ENCODE measurements at places on chromosomes 7 and 10. TPM values are rescaled to one million over a fixed set of nuclear protein-coding genes. Genes with fewer than 3 reads are reported as not detected.

Gene MACROH2A2
- total RNA-seq, result 4.6 TPM

Gene PLCE1
- 28.8 TPM for total RNA-seq

DNA sequence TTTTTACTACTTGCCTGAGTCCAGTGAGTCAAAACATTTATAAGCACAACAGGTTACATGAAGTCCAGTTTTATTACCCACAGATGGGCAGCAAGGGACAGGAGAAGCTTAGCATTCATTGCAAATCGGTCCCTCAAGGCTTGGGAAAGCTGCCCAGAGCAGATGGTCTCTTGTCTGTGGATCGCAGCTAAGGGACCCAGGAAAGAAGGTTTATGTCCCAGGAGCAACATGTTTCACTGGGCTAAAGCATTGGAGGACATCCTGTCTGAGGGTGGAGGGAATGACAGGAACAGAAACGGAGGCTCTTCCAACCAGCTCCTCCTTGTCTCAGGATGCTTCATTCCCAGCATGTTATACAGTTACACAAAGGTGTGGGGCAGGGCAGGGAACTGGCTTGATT, 39.3 kb downstream of the TRIM24 start:
- no peak for DNase-seq
- H3K4me1 ChIP-seq, result no peaks in the 10 kb centered on the region
- H3K4me3 ChIP-seq, result no peak overlapping the region

- H3K4me1 ChIP-seq, result no peaks in the 10 kb centered on the region
- no peak overlapping the region for H3K27ac ChIP-seq
- DNase-seq, result no peak
- no peak overlapping the region for H3K4me3 ChIP-seq
These were observed 745 bp downstream of the TCERG1L start for GRCh38 chr10:131310551-131311401.

DNA sequence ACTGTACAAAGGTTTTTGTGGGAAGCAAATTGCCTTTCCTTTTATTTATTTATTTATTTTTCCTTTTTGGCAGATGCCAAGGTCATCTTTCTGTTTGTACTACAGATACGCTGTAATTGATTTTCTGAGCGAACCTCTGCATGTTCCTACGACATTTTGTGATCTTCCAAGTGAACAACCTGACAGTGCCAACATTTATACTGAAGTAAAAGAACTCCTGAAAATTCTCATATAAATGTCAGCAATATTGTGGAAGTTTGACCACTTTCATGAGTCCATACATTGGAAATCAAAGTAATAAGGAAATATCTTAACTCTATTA, 86.8 kb upstream of the EEPD1 start:
- no peak for DNase-seq
- H3K4me1 ChIP-seq, result no peaks in the 10 kb centered on the region
- no peaks in the 10 kb centered on the region for H3K27me3 ChIP-seq
- no peaks in the 10 kb centered on the region for H3K36me3 ChIP-seq
- H3K27ac ChIP-seq, result no peak overlapping the region
- H3K4me3 ChIP-seq, result no peak overlapping the region

DNA sequence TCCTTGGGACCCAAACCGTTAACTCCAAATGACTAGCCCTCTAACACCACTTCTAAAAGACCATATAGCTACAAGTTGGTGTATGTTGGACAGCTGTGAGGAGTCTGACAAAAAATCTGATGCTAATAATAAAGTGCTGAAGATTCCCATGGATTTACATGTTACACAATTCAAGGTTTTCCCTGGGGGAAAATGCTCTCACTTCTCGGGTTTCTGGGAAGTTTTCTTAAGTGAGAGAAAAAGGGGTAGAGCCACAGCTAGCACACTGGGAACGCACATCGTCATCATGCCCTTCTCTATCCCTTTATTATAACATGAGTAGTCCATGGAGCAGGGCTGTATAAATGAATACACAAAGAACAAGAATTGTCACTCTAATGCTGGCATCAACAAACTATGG, 162.1 kb downstream of the CHCHD3 start:
- no peak for DNase-seq
- H3K36me3 ChIP-seq, result no peaks in the 10 kb centered on the region
- H3K4me1 ChIP-seq, result no peaks in the 10 kb centered on the region
- H3K27me3 ChIP-seq, result no peaks in the 10 kb centered on the region
- no peak overlapping the region for H3K4me3 ChIP-seq

GRCh38 chr7:139767561-139767982, 10.2 kb downstream of the HIPK2 start:
- H3K36me3 ChIP-seq, result no peaks in the 10 kb centered on the region
- H3K4me3 ChIP-seq, result no peak overlapping the region

DNA sequence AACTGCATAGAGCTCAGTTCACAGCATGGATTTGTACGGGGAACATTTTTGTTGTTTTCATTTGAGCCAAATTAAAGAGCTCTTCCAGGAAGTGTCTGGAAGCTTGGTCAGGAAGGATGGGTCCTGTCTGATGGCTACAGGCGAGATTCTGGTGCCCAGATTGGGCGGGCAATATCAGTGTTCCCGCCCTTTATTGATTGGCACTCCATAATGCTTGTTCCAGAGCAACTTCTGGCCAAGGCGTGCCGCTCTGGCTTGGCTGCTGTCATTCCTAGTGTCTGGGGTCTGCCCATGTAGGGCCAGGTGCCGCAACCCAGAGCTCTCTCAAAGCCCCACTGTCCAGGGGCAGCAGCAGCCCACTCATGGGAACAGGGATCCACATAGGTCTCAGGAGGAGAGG, 45.9 kb downstream of the RAMP3 start:
- DNase-seq, result no peak
- H3K27me3 ChIP-seq, result no peaks in the 10 kb centered on the region
- peak overlapping the region; percentile 61 for H3K27ac ChIP-seq
- no peaks in the 10 kb centered on the region for H3K36me3 ChIP-seq
- no peaks in the 10 kb centered on the region for H3K4me1 ChIP-seq

DNA sequence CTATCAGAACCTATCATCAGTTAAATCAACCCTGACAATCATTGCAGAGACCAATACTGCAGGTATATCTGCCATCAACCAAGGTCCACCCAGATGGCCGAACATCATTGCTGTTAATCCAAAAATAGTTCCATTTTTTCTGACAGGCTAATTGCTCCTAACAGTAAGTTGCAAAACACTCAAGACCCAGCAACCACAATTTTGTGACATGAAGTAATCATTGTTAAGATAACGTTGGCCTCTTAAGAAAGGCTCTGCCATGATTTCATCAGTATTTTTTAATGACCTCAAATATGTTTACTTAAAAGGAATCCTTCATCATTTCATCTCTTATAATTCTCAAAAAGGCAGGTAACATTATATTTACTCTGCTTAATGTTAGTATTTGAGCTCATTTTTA, 553.4 kb upstream of the POM121L12 start:
- H3K27me3 ChIP-seq, result no peaks in the 10 kb centered on the region
- no peak overlapping the region for H3K4me3 ChIP-seq
- no peaks in the 10 kb centered on the region for H3K4me1 ChIP-seq
- H3K36me3 ChIP-seq, result no peaks in the 10 kb centered on the region

DNA sequence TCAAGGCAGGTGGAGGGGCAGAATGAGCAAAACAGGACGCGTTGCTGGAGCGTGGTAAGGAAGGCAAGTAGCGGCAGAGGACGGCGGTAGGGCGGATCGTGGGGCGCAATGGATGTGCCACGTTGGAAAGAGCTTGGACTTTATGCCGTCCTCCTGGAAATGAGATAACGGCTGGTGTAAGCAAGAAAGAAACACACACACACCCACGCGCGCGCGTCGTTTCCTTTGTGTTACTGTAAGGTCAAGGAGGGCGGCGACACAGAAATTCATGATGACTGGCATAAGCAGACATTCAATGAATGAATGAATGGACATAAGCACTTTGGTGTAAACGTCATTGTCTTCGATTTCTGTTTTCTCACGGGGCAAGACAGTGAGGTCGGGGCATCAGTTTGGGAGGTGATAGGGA, 683 bp upstream of the ENTPD7 start:
- no peaks in the 10 kb centered on the region for H3K36me3 ChIP-seq
- no peak overlapping the region for H3K27ac ChIP-seq
- no peak for DNase-seq
- peaks cover 11% of the 10 kb centered on the region for H3K4me1 ChIP-seq
- H3K4me3 ChIP-seq, result peak overlapping the region; percentile 81
- no peaks in the 10 kb centered on the region for H3K27me3 ChIP-seq

DNA sequence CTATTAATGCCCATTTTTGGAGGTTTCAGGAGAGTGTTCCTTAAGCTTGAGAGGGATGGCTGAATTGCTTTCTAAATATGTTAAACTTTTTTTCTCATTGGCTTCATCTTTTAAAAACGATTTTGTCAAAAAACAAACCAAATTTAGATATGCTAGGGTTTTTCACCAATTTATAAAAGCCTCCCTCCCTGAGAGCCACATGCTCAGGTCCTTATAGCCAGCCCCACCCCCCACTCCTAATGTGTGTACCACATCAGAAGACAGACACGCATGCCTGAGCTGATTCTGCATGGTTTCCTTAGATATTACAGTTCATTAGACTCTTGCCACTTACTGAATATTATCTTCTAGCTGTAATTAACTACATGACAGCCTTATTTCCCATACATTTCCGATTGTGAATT, 2.0 kb downstream of the CUL1 start:
- no peaks in the 10 kb centered on the region for H3K27me3 ChIP-seq
- peak overlapping the region; percentile 84 for H3K4me3 ChIP-seq
- no peak for DNase-seq
- H3K27ac ChIP-seq, result no peak overlapping the region
- H3K36me3 ChIP-seq, result no peaks in the 10 kb centered on the region

GRCh38 chr10:5553400-5554170, 28.8 kb downstream of the CALML3 start:
- no peak overlapping the region for H3K4me3 ChIP-seq
- H3K4me1 ChIP-seq, result peaks cover 3% of the 10 kb centered on the region
- peak; percentile 4 for DNase-seq
- no peaks in the 10 kb centered on the region for H3K36me3 ChIP-seq
- H3K27me3 ChIP-seq, result no peaks in the 10 kb centered on the region
